Activated naive CD8-positive, alpha-beta T cell treated with anti-CD3 and anti-CD28 coated beads, Interleukin-2, amount 10 ng/mL, durations not matched to agents 7 days and 5 days (primary cell): ENCODE measurements at places on chromosomes 11 and 22.

DNA sequence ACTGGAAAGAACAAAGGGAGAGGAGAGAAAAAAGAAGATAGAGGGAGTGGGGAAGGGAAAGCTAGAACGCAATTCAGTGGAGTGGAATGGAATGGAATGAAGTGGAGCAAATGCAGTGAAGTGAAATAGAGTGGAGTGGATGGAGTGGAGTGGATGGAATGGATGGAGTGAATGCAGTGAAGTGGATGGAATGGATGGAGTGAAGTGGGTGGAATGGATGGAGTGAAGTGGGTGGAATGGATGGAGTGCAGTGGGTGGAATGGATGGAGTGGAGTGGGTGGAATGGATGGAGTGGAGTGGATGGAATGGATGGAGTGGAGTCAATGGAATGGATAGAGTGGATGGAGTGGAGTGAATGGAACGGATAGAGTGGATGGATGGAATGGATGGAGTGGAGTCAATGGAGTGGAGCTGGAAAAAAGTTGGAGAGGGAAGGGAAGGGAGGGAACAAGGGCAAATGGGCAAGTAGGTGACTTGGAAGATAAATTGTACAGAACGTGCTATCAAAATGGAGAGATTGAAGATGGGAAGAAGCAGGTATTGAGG is 13.9 kb downstream of the IFITM10 start:
- no peak for DNase-seq

DNA sequence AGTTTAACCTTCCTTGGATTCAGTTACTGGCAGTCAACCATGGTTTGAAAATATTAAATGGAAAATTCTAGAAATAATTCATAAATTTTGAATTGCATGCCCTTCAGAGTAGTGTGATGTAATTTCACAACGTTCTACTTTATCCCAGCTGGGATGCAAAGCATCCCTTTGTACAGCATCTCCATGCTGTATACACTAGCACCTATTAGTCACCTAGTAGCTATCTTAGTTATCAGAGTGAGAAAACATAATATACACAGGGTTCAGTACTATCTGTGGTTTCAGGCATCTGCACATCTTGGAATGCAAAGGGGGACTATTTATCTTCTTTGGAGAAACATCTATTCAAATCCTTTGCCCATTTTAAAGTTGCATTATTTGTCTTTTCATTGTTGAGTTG is 30.8 kb downstream of the CBL start:
- no peak for DNase-seq

GRCh38 chr11:1761110-1761856 is 2.4 kb downstream of the CTSD start:
- peak; percentile 30 for DNase-seq

DNA sequence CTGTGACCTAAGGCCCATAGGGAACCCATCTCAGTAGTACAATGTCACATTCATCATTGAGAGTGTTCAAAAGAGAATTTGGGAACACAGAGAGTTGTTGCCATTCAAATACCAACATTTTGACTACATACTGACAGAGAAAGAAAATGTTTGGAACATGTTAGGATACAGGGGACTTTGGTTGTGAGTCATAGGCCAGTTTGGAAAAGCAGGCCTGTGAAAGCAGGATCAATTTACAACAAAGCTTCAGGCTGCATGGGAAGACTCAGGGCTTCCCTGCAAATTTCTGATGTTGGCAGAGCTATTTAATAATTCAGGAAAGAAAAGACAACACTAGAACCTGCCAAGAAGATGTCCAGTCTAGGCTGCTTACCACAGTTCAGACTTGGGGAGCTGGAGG is 374 bp downstream of the NLRP10 start:
- no peak for DNase-seq
